ENCODE measurements at places on chromosomes 3 and 15.
A peak's percentile ranks its signal among the peaks of the same experiment; 100 is the strongest.

DNA sequence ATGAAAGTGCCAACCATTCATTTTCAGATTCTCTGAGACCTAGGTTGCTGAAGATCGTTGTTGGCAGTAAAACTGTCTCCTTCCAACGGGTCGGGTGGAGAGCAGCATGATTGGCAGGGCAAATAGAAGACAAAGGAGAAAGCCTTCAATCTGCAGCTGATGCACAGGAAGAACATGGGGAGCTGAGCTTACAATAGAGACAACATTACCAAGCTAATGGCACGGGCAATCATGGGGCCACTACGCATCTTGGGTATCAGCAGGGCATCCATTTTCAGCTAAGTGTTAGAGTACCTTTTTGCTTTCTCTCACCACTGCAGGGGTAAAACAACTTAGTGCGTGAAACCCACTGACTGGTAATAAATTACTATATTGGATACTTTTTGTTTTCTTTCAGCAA, 114.8 kb downstream of the WDR72 start:
- no peak for DNase-seq

DNA sequence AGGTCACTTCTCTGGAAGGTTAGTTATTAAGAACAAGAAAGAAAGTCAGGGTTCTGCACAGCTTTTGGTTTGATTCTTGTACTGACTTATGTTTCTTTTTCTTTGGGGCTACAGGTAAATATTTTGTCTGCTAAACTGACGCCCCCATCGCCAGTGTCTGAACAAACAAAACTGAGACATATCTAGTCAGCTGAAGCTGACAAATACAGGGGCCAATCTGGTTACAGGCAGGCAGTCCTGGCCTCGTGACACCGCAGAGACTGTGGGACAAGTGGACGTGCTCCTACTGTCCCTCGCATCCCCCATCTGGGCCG, 4.6 kb upstream of the RPL14 start:
- DNase-seq: no peak

- no peak for DNase-seq
Observed at GRCh38 chr15:101210466-101210865, 41.4 kb downstream of the CHSY1 start.

DNA sequence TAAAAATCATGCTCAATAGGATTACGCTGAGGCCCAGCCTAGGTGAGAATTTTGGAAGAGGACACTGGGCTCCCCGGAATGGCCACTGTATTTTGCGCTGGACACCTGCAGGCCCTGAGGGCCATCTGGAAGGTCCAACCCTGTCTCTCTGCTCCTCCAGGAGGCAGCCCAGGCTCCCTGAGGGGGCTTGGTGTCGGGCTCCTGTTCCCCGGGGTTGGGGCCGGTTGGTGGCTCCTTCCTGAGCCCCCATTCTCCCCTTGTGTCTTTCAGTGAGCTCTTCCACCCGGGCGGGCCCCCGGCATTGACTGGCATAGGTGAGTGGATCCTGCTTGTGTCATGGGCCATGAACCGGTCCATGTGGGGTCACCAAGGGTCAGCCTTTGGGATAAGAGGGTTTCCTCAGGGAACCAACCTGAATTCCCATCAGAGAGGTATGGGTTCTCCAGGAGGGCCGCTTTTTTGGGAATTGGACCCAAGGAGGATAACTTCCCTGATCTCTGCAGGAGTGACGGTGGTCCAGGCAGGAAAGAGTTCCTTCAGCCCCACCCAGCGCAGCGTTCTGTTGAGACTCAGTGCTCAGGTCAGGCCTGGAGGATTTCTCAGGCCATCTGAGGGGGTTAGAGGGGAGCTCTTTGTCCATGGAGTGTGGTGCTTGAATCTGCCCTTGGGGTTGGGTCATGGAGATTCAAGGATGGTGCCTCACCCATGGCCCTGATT, 187.8 kb downstream of the UBE3A start:
- no peak for DNase-seq

- DNase-seq: no peak
Observed at GRCh38 chr3:9582332-9582731, 28.7 kb upstream of the LHFPL4 start.

DNA sequence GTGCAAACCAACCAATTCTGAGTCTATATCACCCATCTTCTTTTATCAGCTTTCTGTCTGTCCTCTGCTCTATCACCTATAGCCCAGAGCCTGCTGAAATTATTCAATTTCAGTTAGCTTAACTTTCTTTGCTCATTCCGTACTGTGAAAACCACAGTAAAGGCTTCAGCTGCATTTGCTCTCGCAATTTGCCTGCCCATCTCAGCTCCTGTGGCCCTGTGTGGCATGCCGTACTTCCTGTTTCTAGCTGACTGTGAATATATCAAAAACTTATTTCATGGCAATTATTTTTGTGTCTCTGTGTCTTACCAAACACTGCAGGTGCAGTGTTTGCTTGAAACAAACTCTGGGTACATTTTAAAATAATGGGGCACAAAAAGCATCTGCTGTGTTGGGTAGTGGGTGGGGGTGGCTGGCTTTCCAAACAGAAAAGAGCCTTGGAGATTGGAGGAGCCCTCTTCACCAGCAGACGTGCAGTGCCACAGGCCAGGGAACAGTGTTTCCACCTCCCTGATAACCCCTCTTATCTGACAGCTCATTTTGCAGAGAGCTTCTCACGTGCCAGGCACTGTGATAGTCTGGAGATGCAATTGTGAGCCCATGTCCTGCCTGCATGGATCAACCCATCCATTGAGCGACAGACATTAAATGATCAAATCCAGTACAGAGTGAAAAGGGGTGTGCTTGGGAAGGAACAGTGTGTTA, 45.2 kb downstream of the GASK1A start:
- no peak for DNase-seq

- no peak for DNase-seq
Observed at GRCh38 chr15:25172691-25173090, 217.9 kb downstream of the SNRPN start.

DNA sequence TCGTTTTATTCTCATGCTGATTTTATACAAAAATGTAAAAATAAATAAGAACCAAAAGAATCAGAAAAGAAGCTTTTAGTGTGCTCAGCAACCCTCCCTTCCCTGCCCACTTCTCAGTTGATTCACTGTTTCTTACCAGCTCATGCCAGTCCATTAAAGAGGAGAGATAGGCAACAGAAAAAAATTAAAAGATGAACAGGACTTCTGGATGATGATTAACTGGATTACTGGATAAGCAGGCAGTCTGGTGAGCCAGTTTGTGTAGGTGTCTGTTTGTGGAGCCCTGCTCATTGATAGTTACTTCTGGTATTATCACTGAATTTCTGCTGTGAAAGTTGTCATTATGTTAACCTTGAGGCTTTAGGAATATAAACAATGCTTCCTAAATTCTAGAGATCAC, 15.1 kb upstream of the GPR171 start:
- no peak for DNase-seq

DNA sequence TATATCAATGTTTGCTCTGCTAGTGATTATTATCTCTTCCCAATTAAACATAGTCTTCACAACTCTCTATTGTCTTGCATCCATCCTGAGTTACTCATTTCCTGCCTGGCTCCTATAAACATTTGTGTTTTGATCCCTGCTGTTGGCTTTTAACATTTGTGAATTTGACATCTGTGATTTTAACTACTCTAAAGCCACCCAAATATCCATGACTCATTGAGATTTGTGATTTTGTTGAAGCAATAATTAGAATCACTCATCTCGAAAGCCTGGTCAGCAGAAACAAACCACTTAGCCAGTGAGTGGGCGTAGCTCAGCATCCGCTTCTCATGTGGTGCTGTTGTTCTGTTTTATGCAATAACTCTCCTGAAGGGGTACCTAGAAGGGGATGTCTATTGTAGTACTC, 174.3 kb upstream of the ZBTB20 start:
- DNase-seq: no peak

DNA sequence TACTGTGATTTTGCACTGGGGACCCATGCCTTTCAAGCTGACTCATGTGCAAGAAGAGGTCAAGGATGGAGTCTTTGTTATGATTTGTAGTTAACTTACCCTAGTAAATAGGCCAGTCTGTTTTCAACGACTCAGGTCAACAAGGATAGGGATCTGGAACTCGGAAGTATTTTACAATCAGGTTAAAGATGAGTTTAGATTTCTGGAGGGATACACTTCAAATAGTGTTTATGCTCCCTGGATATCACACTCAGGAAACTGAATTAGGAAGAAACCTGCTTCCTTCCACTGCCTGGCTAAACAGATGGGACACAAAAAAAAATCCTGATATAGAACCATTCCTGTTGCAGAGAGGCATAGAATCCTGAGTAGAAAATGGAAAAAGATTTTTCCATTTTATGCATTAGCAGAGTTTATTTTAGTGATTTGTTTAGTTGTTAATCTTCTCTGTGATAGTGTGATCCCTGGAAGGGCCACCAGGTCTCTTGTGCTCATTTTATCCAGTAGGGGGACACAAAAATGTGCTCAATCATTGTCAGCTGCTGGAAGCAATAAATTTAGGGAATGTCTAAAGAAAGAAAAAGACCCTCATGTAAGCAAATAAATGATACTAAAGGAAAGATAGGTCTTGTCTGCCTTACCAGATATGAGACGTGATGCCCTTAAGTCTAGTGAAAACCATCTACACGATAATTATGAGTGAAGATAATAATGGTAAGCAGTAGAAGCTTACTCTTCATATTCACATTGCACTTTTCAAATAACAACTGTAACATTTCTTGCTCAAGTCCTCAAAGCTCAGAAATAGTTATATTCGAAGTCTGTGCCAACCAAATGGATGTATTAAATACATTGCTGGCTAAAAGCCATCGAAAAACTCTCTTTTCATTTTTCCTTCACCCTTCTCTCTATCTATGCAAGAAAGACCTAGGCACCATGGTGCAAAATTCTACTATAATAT, 452.1 kb upstream of the KCNMB2 start:
- no peak for DNase-seq

DNA sequence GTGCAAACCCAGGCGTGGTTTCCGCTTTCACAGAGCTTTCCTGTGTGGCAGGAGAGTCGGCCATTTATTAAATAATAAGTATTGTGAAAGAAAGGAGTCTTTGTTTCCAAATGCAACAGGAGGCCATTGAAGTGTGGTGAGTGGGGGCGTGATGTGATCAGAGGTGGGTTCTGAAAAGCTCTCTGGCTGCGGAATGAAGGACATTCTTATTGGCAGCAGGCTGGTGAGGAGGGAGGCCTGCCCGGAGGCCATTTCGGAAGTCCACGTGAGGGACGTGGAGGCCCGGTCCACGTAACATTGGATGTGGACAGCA, 11.1 kb downstream of the ARNT2 start:
- no peak for DNase-seq

DNA sequence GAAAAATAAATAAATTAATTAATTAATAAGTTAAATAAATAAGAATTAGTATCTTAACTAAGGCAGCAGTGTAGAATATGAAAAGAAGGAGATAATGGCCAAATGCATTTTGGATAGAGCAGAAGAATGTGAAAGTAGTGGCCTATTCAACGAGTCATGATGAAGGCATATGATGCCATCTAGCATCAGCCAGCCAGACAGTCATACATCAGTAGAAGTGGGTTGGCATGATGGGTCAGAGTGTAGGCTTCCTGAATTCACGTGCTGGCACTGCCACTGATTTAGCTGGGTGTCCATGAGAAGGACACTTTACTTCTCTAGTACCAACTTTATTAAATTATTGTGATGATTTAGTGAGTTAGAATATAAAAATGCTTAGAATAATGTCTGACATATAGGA, 256.1 kb upstream of the ARPP21 start:
- DNase-seq: no peak

GRCh38 chr3:170200987-170201386, 19.5 kb upstream of the PHC3 start:
- DNase-seq: no peak

DNA sequence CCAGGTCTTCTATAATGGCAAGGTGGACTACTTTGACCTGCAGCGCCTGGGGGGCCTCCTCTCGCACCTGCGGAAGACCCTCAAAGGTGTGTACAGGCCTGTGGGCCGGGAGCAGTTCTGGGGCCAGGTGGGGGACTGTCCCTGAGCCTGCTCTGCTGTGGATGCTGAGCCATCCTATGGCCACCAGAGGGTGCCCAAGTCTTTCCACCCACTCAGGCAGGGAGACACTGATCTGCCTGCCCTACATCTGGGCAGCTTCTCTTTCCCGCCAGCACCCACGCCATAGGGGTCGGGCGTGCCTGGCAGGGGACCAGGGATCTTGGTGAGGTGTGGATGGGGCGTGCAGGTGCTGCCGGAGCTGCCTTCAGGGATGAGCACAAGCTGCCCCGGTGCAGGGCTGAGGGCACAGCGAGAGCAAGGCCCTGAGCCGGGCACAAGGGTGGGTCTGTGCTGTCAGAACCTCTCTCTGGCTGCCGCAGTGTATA, 14.1 kb downstream of the RNF123 start:
- peak; percentile 97 for DNase-seq

DNA sequence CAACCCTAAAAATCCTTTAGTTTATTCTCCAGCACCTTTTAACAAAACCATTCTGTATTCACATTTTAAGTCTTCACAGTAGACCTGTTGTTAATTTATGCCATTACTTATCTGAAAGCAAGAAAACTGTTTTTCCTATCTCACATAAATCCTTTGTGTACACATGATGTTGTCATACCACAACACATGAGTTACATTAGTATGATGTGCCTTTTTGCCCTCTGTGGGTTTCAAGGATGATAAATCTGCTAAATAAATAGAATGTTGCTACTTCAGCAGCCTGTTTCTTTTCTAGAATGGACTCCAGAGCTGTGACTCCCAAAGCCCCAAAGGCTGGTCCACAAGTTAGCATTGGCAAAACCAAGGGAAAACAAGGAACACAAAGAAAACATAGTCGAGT, 151.6 kb downstream of the SERPINI1 start:
- DNase-seq: no peak

- no peak for DNase-seq
Observed at GRCh38 chr3:106034313-106034712, 165.5 kb upstream of the CBLB start.

DNA sequence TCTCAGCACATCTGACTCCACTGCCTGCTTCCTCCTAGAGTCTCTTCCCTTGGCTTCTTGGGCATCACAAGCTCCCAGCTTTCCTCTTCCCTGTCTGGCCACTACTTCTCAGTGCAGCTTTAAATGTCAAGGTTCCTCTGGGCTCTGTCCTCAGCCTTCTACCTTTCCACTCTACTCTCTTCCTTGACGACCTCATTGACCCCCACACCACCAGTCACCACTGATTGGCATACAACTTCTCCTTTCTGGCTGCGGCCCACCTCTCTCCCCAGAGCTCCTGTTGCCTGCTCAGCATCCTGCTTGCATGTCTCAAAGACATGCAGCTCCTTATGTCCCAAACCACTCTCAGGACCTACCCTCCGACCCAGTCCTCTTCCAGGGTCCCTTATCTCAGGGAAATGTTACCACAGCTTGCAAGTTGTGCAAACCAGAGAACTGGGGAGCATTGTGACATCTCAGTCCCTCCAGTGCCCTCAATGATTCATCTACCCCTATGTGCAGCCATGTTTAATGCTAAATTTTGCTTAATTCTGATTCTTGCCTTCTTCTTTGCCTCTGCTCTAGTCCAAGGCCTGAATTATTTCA, 49.9 kb downstream of the TRPM1 start:
- DNase-seq: no peak

GRCh38 chr3:135755330-135756105, 210.0 kb upstream of the PPP2R3A start:
- no peak for DNase-seq

All from GM12891 (cell line).